Testis (tissue), 5 donors: ENCODE measurements at places on chromosomes 6 and 20. TPM values are rescaled to one million over a fixed set of nuclear protein-coding genes. Genes with fewer than 3 reads are reported as not detected.

GRCh38 chr6:143007646-143008045, 53.0 kb upstream of the AIG1 start:
- H3K36me3 ChIP-seq: no peaks in the 10 kb centered on the region
- H3K27ac ChIP-seq: no peak overlapping the region
- no peak for DNase-seq
- H3K4me3 ChIP-seq: no peak overlapping the region

- no peaks in the 10 kb centered on the region for H3K27me3 ChIP-seq
- H3K4me1 ChIP-seq: no peaks in the 10 kb centered on the region
- H3K36me3 ChIP-seq: no peaks in the 10 kb centered on the region
- DNase-seq: no peak
- H3K4me3 ChIP-seq: peak overlapping the region; percentile 64
- peak overlapping the region; percentile 97 for H3K27ac ChIP-seq
Observed at GRCh38 chr6:1613346-1613687, 3.6 kb downstream of the FOXC1 start.

DNA sequence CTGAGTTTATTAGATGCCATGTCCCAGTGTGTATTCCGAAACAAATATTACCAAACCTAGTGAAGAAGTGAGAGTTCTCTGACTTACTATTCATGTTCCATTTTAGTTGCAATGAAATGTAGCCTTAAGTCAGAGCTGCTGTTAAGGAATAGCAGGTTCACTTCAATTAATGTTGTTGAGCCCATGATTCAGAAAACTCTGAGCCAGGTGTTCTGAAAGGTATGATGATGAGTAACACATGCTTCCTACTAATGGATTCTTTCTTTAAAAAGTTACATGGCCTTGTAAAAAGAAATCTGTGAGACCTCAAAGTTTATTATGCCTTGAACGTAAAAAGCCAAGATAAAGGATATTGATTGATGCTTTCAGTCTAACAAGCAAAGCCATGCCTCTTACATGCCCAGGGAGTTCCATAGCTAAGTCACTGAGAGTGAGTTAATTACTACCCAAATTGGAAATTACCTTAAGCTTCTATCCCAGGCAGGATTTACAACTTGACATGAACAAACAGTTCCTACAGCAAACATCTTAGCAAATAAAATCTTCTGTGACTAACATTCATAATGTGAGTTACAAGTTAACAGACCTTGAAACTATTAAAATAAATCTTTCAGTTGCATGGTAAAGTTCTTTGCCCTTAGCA, 122.9 kb downstream of the AKAP7 start:
- no peaks in the 10 kb centered on the region for H3K4me1 ChIP-seq
- no peak for DNase-seq
- H3K27me3 ChIP-seq: no peaks in the 10 kb centered on the region

GRCh38 chr20:40956542-40957264, 71.9 kb upstream of the TOP1 start:
- H3K27ac ChIP-seq: no peak overlapping the region
- H3K4me1 ChIP-seq: no peaks in the 10 kb centered on the region
- no peak overlapping the region for H3K4me3 ChIP-seq
- H3K36me3 ChIP-seq: no peaks in the 10 kb centered on the region
- DNase-seq: no peak

- H3K27me3 ChIP-seq: no peaks in the 10 kb centered on the region
- no peak for DNase-seq
- no peak overlapping the region for H3K4me3 ChIP-seq
- no peak overlapping the region for H3K27ac ChIP-seq
Observed at GRCh38 chr6:111781041-111781708, 92.1 kb downstream of the FYN start.

GRCh38 chr6:123022975-123023374, 26.9 kb downstream of the CLVS2 start:
- H3K4me3 ChIP-seq: no peak overlapping the region
- no peak for DNase-seq
- no peaks in the 10 kb centered on the region for H3K27me3 ChIP-seq
- H3K36me3 ChIP-seq: no peaks in the 10 kb centered on the region
- no peaks in the 10 kb centered on the region for H3K4me1 ChIP-seq

- H3K27me3 ChIP-seq: no peaks in the 10 kb centered on the region
- no peak overlapping the region for H3K27ac ChIP-seq
- no peak overlapping the region for H3K4me3 ChIP-seq
- DNase-seq: no peak
- no peaks in the 10 kb centered on the region for H3K4me1 ChIP-seq
Observed at GRCh38 chr20:7025635-7026034, 258.1 kb downstream of the BMP2 start.

- no peak overlapping the region for H3K27ac ChIP-seq
- no peak for DNase-seq
- H3K27me3 ChIP-seq: no peaks in the 10 kb centered on the region
- no peaks in the 10 kb centered on the region for H3K36me3 ChIP-seq
Observed at GRCh38 chr6:138036111-138036510, 71.1 kb downstream of the PERP start.

DNA sequence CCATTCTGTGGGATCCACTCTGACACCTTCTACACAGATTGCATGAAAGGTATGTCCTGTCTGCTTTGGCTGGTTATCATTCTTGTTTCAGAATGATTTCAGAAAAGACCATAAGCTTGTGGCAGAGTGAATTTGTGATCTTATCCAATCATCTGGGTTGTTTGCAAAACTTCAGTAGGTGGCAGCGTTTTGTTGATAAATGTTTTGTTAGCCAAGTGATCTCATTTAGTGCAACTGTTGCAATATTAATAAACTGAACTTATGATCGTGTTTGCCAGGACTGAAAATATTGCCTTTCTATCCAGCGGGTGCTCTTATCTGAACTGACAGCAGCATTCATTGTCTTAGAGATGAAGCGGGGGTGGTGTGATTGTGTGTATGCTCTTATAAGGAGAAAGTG, 613.2 kb upstream of the NOX3 start:
- no peak for DNase-seq
- no peaks in the 10 kb centered on the region for H3K4me1 ChIP-seq
- no peaks in the 10 kb centered on the region for H3K36me3 ChIP-seq
- H3K27me3 ChIP-seq: no peaks in the 10 kb centered on the region

DNA sequence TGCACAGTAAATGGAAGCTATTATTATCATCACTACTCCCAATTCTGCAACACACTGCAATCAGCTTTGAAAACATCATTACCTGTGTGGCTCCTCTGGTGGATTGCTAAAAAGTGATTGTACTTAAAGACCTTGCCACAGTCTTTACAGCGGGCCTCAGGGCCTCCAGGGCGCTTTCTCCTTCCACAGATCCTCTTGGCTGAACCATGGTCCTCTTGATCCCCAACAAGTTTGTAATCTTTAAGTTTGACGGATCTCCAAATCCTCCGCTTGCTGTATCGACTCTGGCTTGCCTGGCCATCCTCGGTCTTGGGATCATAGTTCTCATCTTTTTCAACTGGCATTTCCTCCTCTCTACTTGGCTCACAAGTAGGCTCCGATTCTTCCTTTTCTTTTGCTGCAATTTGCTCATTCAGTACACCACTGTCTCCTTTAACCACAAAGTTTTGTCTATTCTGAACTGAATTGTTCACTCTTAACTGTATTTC, 2.0 kb downstream of the ZBTB24 start:
- DNase-seq: no peak
- H3K36me3 ChIP-seq: no peaks in the 10 kb centered on the region
- no peak overlapping the region for H3K4me3 ChIP-seq
- H3K4me1 ChIP-seq: peaks cover 8% of the 10 kb centered on the region

The APCDD1L gene
- total RNA-seq: not detected

The PPP1R3G gene
- total RNA-seq: 0.93 TPM

The SPATA25 gene
- 14.9 TPM for total RNA-seq
